ENCODE measurements at places on chromosomes 16 and 17. TPM values are rescaled to one million over a fixed set of nuclear protein-coding genes. Genes with fewer than 3 reads are reported as not detected.

GRCh38 chr16:78310990-78311561 is 211.6 kb downstream of the WWOX start:
- no peak for DNase-seq

GRCh38 chr17:36149296-36149820 is 27.1 kb downstream of the TBC1D3B start:
- no peak for DNase-seq

- no peak for DNase-seq
Observed at GRCh38 chr17:58207451-58207850, 11.6 kb downstream of the MKS1 start.

DNA sequence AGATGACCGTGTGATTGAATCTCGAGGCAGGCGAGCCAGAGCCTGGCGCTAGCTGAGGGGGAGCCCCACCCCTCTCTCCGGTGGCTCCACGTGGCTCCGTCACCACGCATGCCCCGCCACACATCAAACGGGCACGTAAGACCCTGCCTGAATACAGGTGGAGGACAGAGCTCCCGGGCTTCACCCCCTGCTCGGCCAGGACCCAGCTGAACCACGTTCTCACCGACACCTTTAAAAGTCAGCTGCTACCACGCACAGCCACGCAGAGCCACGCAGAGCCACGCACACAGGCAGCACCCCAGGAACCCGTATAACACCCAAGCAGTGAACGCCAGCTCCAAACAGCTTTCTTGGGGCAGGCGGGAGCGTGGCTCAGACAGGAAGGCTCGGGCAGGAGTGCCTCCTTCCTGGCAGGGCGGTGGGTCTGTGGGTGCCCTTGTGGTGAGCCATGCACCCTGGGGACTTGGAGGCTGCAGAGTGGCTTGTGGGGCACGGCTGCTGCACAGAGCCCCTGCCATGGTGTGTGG is 4.4 kb downstream of the TMEM204 start:
- DNase-seq, result no peak

DNA sequence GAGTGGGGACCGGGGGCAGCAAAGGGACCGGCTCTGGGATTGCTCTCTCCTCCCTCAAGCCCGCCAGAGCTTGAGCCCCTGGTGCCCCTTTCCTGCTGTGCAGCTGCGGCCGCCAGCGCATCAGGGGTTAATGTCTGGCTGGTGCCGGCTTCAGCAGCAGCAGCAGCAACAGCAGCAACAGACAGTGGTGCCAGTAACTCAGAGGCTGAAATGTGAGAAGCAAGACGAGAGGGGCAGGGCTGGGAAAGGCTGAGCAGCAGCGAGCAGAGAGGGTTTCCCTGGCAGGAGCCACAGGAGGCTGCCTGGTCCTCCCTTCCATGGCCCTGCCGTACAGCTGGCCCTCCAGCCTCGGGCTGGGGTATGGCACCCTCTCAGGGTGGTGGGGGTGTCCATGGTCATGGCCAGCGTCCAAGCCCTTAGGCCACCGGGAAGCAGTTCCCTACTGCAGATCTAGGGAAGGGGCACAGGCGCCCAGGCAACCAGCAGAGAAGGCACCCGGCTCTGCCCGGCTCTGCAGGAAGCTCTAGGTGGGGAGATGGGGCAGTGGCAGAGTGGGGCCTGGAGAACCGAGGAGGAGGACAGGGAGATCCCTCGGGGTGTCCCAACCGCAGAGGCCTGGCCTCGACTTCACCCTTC is 21.1 kb upstream of the TFAP4 start:
- no peak for DNase-seq

DNA sequence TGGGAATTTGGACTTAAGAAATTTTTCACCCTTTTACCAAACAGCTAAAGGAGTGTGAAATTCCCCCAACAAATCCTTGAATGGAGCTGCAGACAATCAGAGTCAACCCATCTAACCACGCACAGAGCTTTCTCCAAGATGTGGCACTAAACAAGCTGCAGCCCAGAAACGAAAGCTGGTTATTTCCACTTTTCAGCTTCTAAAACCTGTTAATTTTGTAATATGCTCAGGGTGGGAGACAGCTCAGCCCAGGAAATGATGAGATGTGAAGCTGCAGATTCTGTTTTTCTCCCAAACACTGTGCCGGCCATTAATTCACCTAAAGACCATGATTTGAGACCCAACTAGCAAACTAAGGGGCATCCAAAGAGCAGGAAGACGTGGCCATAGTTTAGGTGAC is 33.2 kb upstream of the ABR start:
- DNase-seq, result no peak

GRCh38 chr16:19114359-19115147 is 789 bp downstream of the ITPRIPL2 start:
- DNase-seq, result no peak

- no peak for DNase-seq
Observed at GRCh38 chr17:77886387-77886728, 72.1 kb upstream of the TNRC6C start.

GRCh38 chr17:10824874-10825273 is 13.0 kb downstream of the PIRT start:
- DNase-seq, result no peak

DNA sequence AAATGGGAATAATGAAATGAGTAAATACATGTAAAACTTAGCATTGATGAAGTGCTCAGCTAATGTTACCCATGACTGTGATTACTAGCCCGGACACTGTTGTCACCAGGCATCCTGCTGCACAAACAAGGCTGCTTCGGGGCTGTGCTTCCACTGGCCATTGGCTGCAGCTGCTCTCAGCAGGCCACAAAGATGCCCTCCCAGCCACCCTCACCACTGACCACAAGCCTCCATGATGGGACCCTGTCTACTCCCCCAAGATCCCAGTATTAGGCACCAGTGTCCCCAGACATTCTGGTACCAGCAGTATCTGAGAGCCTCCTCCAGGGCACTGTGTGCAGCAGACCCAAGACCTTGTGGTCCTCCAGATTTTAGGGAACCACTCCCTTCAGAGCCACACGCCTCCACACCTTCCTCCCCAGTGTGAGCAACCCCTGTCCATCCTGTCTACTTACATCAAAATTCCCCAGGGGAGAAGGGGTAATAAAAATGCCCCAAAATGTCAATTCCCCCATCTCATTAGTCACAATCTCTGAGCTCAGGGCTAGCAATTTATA is 19.7 kb upstream of the NUP93 start:
- DNase-seq, result no peak

DNA sequence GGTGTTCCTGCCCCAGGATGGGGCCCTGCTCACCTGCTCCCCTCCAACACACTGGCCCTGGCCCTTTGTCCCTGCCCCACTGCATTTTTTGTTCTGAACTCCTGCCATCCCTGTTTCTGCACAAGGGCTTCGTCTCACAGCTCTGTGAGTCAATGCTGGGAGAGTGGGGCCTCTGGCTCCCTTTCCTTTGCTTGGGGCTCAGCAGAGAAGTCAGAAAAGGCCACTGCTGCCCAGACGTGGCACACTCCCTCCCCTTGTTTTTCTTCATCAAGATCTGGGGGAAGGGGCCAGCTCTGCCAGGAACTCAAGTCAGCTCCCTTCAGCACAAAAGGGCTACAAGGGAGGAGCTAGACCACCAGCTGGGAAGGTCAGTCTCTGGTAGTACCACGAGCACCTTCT is 8.9 kb downstream of the PROCA1 start:
- no peak for DNase-seq

- no peak for DNase-seq
Observed at GRCh38 chr16:19062706-19063105, 4.7 kb upstream of the COQ7 start.

- no peak for DNase-seq
Observed at GRCh38 chr17:57586742-57587141, 158.4 kb downstream of the CCDC182 start.

Gene EPN3
- 8.8 TPM for polyA plus RNA-seq

Gene AHSP
- 8.4 TPM for polyA plus RNA-seq

Gene MVP
- 18.1 TPM for polyA plus RNA-seq

DNA sequence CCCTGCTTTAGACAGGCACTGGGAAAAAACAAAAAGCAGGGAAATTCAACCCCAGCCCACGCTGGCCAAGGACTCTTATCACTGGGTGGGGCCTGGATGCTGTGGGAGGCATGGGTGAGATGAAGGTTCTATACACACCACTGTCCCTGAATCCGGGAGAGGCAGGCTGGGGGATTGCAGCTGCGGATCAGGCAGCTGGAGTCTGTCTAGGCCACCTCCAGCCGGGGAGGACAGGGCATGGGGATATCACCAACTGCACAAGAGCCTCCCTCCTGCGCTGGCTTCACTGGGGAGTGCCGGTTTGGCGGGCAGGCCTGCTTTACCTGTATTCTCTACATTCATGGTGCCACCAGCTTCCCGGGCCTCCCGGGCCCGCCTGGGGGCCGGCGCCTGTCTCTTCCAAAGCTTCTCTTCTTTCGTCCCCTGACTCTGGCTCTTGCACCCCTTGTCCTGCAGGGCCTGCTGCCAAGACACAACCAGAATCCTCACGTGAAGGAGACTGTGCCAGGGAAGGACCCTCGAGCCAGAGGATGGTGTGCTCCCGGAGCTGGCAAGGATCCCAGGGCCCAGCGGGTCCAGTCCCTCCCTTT is 13.9 kb downstream of the KIFC3 start:
- no peak for DNase-seq

- no peak for DNase-seq
Observed at GRCh38 chr16:88017587-88018101, 66.4 kb downstream of the BANP start.

DNA sequence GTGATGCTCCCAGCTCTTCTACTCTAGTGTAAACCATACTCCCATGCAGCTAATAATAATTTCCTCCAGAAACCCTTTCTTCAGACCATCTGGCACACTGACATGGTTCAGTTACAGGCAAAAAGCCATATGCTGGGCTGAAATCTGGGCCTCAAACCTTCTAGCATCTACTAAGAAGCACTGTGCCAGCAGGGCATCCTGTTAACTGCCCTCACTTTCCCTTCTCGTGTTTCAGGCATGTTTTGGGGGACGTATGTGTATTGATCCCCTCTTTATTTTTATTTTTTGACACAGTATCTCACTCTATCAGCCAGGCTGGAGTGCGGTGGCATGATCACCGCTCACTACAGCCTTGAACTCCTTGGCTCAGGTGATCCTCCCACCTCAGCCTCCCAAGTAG is 33.3 kb downstream of the STAT5A start:
- DNase-seq, result no peak

DNA sequence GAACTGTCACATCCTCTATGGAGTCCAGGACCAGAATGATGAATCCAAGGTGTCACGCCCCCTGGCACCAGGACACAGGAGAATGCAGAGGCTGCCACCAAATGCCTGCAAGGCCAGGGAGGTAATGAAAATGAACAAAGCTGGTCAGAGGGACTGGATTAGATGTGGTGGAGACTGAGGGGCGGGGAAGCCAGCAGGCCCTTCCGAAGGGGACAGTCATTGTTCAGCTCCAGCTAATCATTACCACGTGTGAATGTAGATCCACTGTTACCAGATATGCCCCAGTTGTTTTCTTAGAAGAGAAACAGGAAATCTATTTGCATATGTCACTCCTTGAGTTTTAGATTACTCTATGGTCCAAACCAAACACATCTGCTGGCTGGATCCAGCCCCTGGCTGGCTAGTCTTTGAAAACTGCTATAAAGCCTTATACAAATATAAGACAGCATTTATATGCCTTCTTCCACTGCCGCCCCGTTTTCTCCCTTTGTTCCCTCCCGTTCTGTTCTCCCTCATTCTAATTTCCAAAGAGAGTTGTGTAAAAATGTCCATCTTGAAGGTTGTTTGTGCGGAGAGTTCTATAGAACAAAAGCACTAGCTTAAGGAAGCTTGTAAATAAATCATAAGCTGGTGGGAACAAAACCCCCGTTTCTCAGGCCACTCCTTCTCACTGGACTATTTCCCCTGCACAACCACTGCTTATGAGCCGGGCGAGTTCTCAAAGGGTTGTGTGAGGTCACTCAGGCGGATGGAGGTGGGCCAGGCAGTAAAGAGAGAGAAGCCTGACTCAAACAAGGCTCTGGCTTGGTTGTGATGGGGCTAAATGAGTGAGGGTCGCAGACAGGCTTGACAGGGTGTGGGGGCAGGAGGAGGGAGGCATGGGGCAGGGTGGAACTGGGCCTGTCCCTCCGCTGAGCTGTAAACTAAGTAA is 14.2 kb downstream of the CRYM start:
- DNase-seq, result no peak

Gene PHOSPHO1
- 1.7 TPM for polyA plus RNA-seq

Gene EVPLL
- 0.64 TPM for polyA plus RNA-seq

- DNase-seq, result no peak
Observed at GRCh38 chr16:66446737-66447136, 19.6 kb downstream of the BEAN1 start.

GRCh38 chr17:6542577-6542976 is 13.8 kb downstream of the PITPNM3 start:
- no peak for DNase-seq

GRCh38 chr17:66747578-66748275 is 87.2 kb upstream of the CACNG5 start:
- no peak for DNase-seq

DNA sequence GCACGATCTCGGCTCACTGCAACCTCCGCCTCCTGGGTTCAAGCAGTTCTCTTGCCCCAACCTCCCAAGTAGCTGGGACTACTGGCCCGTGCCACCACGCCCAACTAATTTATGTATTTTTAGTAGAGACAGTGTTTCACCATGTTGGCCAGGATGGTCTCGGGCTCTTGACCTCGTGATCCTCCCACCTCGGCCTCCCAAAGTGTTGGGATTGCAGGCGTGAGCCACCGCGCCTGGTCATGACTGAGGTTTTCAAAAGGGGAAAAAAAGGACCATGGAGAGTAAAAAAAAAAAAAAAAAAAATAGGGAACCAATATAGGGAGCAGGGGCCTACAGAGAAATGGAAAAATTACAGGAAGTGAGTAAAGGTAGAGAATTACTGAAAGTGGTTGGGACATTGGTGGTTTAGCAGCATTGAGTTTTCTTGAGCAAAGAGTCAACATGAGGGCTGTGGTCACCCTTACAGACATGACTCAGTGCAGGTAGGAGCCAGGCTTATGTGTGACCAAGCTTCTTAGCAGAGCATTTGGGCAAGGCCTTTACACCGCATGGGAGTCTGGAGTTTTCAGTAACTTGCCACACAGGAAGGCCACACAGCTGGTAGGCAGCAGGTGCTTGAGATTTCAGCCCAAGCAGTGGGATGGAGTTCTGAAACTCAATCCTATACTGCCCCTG is 447.3 kb downstream of the HS3ST3B1 start:
- no peak for DNase-seq

DNA sequence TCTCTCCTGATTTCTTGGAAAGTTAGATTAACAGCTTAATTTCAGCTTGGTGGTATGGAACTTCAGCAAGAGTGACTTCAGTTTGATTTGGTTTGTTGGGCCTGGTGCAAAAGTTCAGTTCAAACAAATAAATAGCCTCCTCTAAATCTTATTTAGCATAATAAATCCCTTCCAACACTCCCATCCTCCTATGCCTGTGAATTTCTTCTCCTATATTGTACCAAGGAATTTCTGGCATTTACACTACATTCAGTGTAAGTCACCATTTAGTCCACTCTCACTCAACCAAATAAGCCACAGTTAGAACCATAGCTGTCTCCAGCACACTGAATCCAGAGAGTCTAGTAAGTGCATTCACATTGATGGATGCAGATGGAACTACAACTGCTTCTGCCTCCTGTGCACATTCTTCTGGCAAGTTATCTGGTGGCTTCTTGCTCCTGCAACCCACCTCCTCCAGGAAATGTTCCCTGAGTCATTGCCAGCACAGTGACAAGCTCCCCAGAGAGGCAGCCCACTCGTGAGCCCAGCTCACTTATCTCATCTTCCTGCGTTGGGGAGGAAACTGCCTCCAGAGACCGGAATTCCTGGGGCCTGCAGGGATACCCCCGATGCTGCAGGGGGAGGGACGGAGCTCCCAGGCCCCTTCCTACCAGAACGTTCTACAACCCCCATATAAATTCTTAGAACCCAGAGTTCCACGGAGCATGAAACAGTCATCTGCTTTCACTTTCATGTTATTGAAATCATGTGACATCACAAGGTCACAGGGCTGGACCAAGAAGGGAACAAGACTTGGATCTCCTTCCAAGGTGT is 318.3 kb downstream of the PHKB start:
- DNase-seq, result no peak

Gene NAGS
- 3.2 TPM for polyA plus RNA-seq

Measured in right renal cortex interstitium (tissue), 3 donors.